ENCODE measurements at places on chromosomes 3 and 15. TPM values are rescaled to one million over a fixed set of nuclear protein-coding genes. Genes with fewer than 3 reads are reported as not detected.

Gene ITIH1
- total RNA-seq, result not detected

Gene CLDND1
- 57.6 TPM for total RNA-seq

Gene MAP1A
- total RNA-seq, result 0.99 TPM

Gene FGD5
- total RNA-seq, result not detected

Gene C3orf33
- total RNA-seq, result 6.7 TPM

Gene IMPG2
- not detected for total RNA-seq

Gene ATP2B2
- 0.24 TPM for total RNA-seq

Gene B3GNT5
- 21.0 TPM for total RNA-seq

Gene OR5AC2
- not detected for total RNA-seq

Gene CACNA2D2
- total RNA-seq, result 0.42 TPM

Measured in A549 treated with DMSO at 1 μM for 4 hours (cell line).